Skin of body (tissue), 3 donors: ENCODE measurements at places on chromosomes 2 and 18. TPM values are rescaled to one million over a fixed set of nuclear protein-coding genes. Genes with fewer than 3 reads are reported as not detected.

The RESP18 gene
- not detected for total RNA-seq

The NPAS2 gene
- total RNA-seq, result 6.3 TPM

The CD302 gene
- 27.5 TPM for total RNA-seq

The ERFE gene
- 0.30 TPM for total RNA-seq

The RGPD4 gene
- total RNA-seq, result not detected

The ANKRD36C gene
- 109 TPM for total RNA-seq

The FMNL2 gene
- total RNA-seq, result 43.7 TPM

The SKA1 gene
- 4.1 TPM for total RNA-seq

The C2orf66 gene
- total RNA-seq, result 0.69 TPM

The SIX2 gene
- total RNA-seq, result 0.39 TPM

The AP1S3 gene
- total RNA-seq, result 4.0 TPM

The IL1RN gene
- total RNA-seq, result 20.7 TPM

GRCh38 chr18:10056506-10056905, 142.7 kb downstream of the VAPA start:
- no peak for DNase-seq

GRCh38 chr2:38265461-38265860, 111.6 kb downstream of the ATL2 start:
- DNase-seq, result peak; percentile 12

- no peak for DNase-seq
These were observed 62.4 kb downstream of the DGKD start for GRCh38 chr2:233416706-233417105.

GRCh38 chr2:203360833-203361430, 32.7 kb downstream of the ABI2 start:
- no peak for DNase-seq

DNA sequence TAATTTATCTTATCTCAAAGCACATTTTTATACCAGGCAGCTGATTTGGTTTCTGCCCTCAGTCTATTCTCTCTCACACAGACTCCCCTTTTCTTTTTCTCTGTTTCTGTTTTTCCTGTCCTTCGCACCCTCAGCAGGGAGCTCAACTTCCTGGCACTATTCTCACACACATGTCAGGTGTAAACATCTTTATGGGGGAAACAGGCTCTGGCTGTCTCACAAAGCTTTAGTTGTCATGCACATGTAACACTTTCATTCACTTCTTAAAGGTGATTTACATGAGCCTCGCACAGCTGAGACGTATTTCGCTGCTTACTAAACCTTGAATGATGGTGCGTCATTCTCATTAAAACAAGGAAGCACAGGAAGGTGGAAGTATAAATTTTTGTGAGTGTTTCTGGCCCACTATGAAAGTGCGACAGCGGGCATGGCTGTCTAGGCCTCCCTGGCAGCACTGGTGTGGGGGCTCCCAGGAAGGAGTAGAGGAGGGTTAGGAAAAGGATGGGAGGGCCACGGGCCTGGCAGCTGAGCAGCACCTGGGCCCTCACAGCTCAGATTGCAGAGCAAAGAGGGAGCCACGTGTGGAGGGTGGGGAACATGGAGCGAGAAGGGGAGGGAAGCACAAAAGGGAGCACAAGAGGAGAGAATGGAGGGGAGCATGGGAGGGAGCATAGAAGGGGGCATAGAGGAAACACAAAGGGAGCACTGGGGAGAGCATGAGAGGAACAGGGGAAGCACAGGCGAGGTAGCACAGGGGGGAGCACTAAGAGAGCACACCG, 46.2 kb upstream of the SNTG2 start:
- no peak for DNase-seq

DNA sequence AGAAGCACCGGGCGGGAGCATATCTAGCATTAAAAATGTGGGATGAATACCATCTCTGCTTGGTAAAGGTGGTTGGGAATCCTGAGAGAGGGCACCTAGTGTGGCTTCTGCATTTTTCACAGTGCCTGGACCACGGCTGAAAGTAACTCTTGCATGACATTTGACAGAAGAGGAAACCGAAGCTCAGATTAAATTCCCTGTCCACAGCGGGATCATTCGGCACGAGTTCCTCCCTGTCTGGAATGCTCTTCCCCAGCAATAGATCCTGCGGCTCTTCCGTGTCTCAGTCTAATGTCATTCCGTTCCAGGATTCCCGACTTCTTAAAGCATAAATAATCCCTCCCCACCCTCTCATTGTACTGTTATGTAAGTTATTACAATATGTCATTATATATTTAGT, 905 bp upstream of the RPS7 start:
- no peak for DNase-seq

DNA sequence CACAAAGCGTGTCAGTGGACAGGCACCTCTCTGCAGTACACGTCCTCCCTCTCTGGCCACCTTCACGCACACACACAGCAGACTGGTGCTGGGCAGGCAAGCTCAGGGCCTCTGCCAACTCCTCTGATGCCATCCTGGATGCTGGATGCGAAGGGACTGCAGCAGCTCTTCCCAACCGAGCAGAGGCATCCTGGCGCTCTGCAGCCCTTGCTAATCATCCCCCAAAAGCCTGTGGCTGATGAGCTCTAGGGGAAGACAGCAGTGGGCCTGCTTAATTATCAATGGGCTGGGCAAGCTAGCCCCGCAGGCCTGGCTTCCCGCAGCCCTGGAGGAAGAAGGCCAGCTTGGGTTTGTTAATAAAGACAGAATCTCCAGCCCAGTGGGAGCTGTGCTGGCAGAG, 71.3 kb upstream of the TEX51 start:
- DNase-seq, result no peak

GRCh38 chr2:40363231-40363630, 88.7 kb downstream of the SLC8A1 start:
- no peak for DNase-seq

- DNase-seq, result no peak
These were observed 286.8 kb upstream of the EPAS1 start for GRCh38 chr2:46010223-46010924.

DNA sequence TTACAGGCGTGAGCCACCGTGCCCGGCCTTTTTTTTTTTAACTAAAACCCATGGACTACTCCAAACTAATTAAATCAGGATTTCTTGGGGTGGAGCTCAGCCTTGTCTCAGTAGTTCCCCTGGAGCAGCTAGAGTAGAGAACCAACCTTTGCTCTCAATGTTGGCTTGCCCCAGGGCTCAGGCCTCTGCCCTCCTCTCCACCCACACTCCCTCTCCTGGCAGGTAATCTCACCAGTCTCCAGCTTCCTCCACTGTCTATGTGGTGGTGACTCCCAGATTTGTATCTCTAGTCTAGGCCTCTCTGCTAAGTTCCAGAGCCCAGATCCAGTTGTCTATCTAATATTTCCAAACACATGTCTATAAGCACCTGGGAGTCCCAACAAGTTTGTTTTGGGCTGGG, 9.6 kb upstream of the MTA3 start:
- DNase-seq, result no peak

DNA sequence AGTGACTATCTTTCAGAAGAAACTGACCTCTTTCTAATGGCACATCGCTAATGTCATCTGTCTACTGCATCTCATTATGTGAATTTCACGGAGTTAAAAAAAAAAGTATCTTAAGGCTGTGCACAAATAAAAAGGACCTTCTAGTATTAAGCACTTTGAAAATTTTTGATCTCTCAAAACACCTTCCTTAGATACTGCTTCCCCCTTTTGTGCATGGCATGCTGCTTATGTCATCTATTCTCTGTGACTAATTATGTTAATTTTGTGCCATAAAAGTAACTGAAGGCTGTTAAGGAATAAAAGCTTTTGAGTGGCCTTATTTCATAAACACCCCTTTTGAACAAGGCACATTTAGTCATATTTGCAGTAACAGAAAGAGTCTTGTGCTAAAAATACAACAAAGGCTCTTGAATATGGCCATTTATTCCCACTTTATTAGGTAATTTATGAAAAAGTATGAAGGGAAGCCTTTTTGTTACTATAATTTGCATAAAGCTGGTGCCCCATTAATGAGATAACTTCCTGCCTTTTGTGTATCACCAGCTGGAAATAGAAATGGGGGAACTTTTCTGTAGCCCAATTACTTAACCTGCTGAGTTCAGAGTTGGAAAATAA, 1412.0 kb upstream of the ZEB2 start:
- peak; percentile 4 for DNase-seq

DNA sequence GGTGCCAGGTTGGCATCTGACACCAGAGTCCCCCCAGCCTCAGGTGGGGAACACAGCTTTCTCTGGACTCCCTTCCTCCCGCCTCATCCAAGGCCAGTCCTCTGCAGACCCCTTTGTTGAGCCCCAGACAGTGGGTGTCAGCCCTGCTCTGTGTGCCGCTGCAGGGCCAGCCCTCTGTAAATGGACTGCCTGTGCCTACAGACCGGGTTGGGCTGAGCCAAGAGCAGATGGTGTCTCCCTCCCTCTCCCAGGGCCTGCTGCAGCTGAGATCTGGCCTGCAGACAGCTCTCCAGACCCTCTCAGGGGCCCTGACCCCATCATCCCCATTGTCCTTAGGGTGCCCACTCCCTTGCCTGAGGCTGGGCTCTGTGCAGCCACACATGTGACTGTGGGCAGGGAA, 160.8 kb downstream of the KLHL29 start:
- no peak for DNase-seq

DNA sequence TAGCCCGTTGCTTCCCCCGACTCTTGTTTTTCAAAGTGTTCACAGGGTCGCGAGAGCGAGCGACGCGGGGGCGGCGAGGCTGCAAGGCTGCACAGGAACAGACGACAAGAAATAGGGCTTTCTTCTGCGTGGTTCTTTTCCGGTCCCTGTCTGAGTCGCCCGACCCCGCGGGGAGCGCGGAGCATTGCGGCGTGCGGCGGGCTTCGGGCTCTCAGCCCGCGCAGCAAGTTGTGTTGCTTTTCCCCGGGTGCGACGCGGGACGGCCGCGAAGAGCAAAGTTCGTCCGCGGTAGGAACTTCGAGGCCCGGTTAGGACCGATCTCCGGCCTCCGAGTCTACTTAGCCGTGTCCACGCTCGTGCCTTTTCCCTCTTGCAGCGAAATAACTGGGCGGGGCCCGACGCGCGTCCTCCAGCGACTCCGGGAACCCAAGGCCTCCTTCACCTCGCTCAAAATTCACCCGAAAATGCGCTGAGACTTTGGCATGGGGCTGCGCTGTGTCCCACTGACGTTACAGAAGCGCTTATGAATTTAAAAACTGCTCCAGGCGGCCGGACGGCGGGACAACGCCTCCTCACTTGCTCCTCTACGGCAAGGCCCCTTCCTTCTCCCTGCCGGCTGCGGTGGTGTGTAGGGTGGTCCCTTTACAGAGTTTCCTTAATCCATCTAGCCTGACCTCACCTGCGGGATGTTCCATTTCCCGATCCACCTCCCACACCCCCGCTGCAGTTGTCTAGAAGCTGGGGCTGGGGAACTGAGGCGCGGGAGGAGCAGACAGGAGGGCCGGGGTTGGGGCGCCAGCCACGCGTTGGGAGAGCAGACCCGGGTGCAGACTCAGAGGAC, 1.5 kb upstream of the BCL2L11 start:
- no peak for DNase-seq

- DNase-seq, result peak; percentile 57
These were observed 204.7 kb downstream of the INSIG2 start for GRCh38 chr2:118292991-118293390.

GRCh38 chr18:60277855-60278480, 94.6 kb downstream of the MC4R start:
- DNase-seq, result peak; percentile 0

GRCh38 chr2:208304157-208304556, 38.1 kb downstream of the PIKFYVE start:
- no peak for DNase-seq

DNA sequence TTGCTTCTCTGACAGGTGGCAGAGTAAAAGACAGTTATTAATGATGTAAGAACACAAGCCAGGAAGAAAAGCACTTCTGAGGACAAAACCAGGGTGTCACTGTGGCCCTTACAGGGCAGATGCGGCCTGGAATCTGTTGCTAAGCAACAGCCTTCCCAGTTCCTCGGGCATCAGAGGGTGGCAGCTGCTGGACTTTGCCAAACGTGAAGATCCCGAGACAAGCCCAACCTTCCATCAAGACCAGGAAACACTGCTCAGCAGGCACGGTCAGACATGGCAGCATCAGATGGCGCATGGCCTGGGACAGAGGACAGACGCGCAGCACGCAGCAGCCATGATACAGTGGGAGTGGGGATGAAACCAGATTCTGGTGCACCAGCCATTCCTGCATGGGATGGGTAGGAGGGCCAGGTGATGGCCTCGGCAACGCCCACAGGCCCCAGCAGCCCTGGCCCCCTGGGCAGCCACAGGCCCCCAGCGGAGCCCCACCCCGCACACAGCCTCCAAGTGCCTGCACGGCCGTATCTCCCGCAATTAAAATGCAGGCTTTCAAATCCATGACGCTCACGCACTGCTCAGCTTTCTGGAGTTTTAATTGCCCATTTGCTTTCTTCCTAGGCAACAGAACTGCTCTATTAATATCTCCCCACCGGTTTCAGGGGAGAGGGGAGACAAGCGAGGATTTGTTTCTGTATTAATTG, 89.0 kb downstream of the EIPR1 start:
- no peak for DNase-seq

GRCh38 chr18:46332921-46333341, 228.7 kb downstream of the HAUS1 start:
- DNase-seq, result no peak

GRCh38 chr2:88067189-88067588, 436 bp upstream of the SMYD1 start:
- no peak for DNase-seq

GRCh38 chr18:43501099-43501498, 223.8 kb upstream of the SYT4 start:
- DNase-seq, result no peak

DNA sequence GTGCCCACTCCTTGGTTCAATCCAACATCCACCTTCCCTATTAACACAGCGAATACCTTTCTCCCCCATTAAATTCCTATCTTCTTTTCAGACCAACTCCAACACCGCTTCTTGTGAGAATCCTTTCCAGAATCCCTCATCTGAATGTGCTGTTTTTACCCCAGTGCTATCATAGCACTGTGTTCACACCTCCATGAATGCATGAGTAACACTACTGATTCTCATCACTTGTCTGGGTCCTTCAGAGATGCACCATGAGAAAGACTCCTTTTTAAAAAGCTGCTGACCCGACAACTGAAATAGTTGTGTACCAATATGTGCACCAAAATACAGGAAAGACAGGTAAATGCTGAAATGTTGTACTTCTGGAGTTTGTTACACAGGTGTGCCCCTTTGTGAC, 18.8 kb downstream of the MGAT4A start:
- DNase-seq, result no peak

GRCh38 chr18:50194631-50195532, at the start of gene MYO5B:
Gene MYO5B (minus strand): TSS chr18:50195147. CDS start chr18:50194793, 354 bp downstream.
- DNase-seq, result no peak

DNA sequence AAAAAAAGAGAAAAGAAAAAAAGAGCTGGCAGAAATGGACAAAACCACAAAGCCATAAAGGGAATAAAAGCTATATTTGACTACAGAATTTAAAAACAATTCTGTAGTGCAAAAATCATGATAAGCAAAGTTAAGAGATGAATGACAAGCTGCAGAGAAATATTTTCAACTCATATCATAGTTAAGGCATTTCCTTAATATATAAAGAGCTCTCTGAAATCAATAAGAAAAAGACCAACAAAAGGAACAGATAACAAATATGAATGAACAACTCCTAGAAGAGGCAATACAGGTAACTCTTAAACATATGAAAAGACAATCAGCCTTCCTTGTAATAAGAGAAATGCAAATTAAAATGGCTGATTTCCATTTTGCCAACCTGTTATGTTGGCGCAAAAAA, 26.2 kb downstream of the OTOF start:
- DNase-seq, result no peak
